ENCODE measurements at places on chromosomes 5 and 9.

- DNase-seq, result no peak
These were observed 849.6 kb upstream of the DMAC1 start for GRCh38 chr9:8649160-8649559.

DNA sequence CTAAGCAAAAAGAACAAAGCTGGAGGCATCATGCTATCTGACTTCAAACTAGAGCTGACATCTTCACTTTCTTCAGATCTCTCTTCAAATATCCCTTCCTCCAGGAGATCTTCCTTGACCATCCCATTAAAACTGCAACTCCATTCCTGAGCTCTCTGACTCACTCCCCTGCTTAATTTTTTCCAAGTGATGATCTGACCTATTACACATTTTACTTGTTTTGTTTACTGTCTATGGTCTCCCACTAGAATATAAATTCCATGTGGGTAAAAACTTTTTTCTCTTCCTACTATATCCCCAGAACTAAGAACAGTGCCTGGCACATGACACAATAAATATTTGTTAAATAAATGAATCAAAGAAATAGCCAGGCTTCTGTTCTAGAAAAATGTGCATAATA lies 87.5 kb downstream of the SLIT3 start:
- DNase-seq, result no peak

GRCh38 chr5:45509371-45509770 lies 186.8 kb downstream of the HCN1 start:
- no peak for DNase-seq

DNA sequence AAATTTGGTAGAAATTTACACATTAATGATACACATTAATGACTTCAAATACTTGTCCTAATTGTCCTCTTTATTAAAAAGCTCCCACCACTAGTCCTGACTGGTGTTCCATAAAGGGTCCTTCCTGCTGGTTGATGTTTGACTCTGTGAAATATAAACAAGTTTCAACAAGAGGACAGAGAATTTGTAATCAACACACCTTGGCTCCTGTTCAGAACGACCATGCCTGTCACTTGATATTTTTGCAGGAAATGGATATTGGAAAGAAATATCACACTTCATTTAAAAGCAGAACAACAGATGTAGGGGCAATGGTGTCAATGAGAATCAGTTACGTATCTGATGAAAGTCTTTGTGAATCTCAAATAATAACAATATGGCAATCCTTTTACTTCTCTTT lies 211.7 kb downstream of the ENC1 start:
- no peak for DNase-seq

GRCh38 chr5:169668732-169669131 lies 31.7 kb downstream of the DOCK2 start:
- DNase-seq, result no peak

DNA sequence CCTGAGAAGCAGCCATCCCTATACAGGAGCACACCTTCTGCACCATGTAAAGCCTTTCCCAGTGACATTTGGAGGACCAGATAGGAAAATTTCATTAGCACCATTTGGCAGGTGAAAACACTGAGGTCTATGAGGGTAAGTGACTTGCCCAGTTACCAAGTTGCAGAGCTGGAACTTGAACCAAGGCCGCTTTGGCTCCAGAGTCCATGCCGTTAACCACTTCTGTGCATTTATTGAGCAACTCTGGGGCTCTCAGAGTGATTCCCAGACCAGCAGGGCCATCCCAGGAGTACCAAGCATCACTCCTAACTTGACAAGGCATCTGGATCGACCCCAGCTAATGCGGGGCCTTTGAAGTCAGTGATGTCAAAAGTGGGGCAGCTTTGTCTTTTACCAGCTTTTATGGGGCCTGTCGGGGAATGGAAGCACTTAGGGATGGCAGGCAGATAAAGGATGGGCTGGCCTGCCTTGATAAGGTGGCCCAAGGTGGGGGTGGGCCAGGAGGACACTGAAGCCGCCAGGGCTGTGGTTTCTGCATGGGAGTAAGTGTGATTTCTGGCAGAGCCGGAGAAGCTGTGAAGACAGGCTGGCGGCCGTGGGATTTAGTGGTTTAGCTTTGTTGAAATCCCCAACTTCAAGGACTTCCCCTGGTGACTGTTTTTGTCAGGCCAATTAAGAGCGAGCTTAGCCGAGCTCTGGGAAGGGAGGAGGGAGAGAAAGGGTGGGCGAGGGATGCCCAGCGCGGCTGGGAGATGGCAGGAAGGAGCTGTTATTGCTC lies 127.3 kb downstream of the MACROH2A1 start:
- no peak for DNase-seq

Data from globus pallidus (tissue), 1 donor.